ENCODE measurements at places on chromosomes 16 and 17. TPM values are rescaled to one million over a fixed set of nuclear protein-coding genes. Genes with fewer than 3 reads are reported as not detected.

Gene RARA
- total RNA-seq = 19.2 TPM

Gene HSD11B2
- total RNA-seq = 1.6 TPM

Gene LGALS9
- 4.3 TPM for total RNA-seq

Gene BOLA2B
- 237 TPM for total RNA-seq

DNA sequence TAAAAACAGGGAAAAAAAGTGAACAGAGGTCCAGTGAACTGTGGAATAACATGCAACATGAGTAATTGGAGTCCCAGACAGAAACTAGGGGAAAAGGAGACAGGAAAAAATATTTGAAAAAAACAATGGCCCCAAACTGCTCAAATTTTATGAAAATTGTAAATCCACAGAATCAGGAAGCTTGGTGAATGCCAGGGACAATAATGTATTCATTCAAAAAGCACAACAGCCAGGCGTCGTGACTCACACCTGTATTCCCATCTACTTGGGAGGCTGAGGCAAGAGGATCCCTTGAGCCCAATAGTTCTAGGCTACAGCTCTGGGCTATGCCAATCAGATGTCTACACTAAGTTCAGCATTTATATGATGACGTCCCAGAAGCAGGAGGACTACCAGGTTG lies 23.7 kb downstream of the NCOR1 start:
- no peak overlapping the region for H3K27ac ChIP-seq
- no peaks in the 10 kb centered on the region for H3K27me3 ChIP-seq
- H3K4me3 ChIP-seq = no peak overlapping the region
- no peaks in the 10 kb centered on the region for H3K4me1 ChIP-seq
- H3K36me3 ChIP-seq = peaks cover 3% of the 10 kb centered on the region
- no peak for DNase-seq

- H3K4me1 ChIP-seq = no peaks in the 10 kb centered on the region
- no peaks in the 10 kb centered on the region for H3K27me3 ChIP-seq
- H3K36me3 ChIP-seq = no peaks in the 10 kb centered on the region
- no peak for DNase-seq
- no peak overlapping the region for H3K27ac ChIP-seq
Observed at GRCh38 chr16:64343061-64343819, 778.6 kb downstream of the CDH11 start.

DNA sequence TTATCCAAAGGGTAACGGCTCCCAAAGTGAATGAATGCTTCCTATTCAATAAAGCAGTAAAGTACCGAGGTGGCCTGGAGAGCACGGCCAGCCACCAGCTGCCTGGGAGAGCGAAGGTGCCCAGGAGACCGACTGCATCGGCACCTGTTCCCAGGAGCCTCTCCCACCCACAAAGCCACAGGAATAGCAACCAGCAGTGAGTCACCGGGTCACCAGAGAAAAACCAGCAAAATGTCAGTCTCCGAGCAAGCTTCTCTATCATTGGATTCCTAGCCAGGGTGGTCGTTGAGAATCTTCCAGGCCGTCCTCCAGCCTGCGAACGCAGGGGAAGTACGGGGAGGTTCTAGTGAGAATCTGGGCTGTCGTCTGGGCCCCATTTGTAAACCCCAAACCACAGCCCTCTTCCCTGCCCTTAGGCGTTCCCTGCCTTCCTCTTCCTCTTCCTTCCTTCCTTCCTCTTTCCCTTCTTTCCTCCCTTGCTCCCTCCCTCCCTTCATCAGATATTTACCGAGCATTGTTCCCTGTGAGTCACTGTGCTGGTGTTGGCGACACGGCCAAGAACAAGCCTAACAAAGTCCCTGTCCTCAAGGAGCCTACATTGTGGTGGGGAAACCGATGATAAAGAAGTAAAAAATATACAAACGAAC lies 114.6 kb downstream of the SLC39A11 start:
- peak; percentile 10 for DNase-seq
- H3K4me3 ChIP-seq = no peak overlapping the region
- no peaks in the 10 kb centered on the region for H3K27me3 ChIP-seq
- peak overlapping the region; percentile 54 for H3K27ac ChIP-seq
- H3K36me3 ChIP-seq = no peaks in the 10 kb centered on the region

DNA sequence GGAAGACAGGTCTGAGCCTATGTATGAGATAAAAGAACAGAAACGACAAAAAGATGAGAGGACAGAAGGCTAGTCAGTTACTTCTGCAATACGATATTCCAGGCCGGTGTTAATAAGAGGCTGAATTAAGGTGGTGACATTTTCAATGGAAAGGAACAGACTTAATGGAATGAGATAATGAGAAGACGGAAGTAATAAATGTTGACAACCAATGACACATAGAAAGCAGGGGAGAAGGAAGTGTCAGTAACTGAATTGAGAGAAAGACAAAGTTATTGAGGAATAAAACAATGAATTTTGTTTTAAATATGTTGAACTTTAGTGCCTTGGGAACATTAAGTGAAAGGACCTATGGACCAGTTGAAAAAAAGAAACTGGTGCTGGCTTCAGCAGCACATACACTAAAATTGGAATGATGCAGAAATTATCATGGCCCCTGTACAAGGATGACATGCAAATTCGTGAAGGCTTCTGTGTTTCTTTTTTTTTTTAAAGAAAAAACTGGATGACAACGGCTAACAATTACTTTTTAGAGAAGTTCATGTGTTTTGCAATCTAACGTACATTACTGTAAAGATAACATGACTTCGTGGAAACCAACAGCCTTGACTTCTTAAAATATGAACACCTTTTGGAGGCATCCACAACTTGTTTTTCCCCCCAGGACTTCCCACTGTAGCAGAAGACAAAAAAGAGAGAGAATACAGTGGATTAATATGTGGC lies 18.5 kb upstream of the CPD start:
- H3K36me3 ChIP-seq = no peaks in the 10 kb centered on the region
- no peaks in the 10 kb centered on the region for H3K27me3 ChIP-seq
- H3K4me1 ChIP-seq = peaks cover 8% of the 10 kb centered on the region
- H3K27ac ChIP-seq = no peak overlapping the region

GRCh38 chr17:39218906-39219305 lies 6.8 kb downstream of the STAC2 start:
- H3K27me3 ChIP-seq = peaks cover 59% of the 10 kb centered on the region
- no peaks in the 10 kb centered on the region for H3K4me1 ChIP-seq
- H3K36me3 ChIP-seq = no peaks in the 10 kb centered on the region
- no peak for DNase-seq
